ENCODE measurements at places on chromosomes 1 and 21. TPM values are rescaled to one million over a fixed set of nuclear protein-coding genes. Genes with fewer than 3 reads are reported as not detected.

Gene SH2D5
- 2.1 TPM for total RNA-seq

Gene INAVA
- not detected for total RNA-seq

Gene SDF4
- 112 TPM for total RNA-seq

Gene SLC1A7
- not detected for total RNA-seq

Gene HUNK
- total RNA-seq, result 1.8 TPM

Gene IL12RB2
- not detected for total RNA-seq

Gene FOXD2
- 0.24 TPM for total RNA-seq

Gene CTH
- 6.4 TPM for total RNA-seq

Gene CDA
- 1.5 TPM for total RNA-seq

Gene CEP170
- total RNA-seq, result 103 TPM

Gene FCER1G
- 0.97 TPM for total RNA-seq

Gene CBS
- total RNA-seq, result 119 TPM

Gene KLF17
- not detected for total RNA-seq

Gene DIRAS3
- 2.2 TPM for total RNA-seq

Gene OR2T11
- not detected for total RNA-seq

Gene OXCT2
- 1.8 TPM for total RNA-seq

Gene VHLL
- total RNA-seq, result not detected

Gene CFHR4
- not detected for total RNA-seq

Gene MARK1
- 3.5 TPM for total RNA-seq

Gene LEFTY2
- total RNA-seq, result not detected

Gene CASQ2
- total RNA-seq, result not detected

Gene LMX1A
- not detected for total RNA-seq

Gene TMEM61
- not detected for total RNA-seq

Gene GJA5
- 9.4 TPM for total RNA-seq

Gene RGS8
- 0.16 TPM for total RNA-seq

Gene LINGO4
- not detected for total RNA-seq

Gene ZNF648
- not detected for total RNA-seq

Gene PHTF1
- 40.1 TPM for total RNA-seq

Gene SLX9
- total RNA-seq, result 14.8 TPM

Gene HFM1
- total RNA-seq, result 0.49 TPM

Gene PTCH2
- 0.32 TPM for total RNA-seq

Gene LACTBL1
- total RNA-seq, result not detected

Gene HP1BP3
- 209 TPM for total RNA-seq

Gene RAB29
- total RNA-seq, result 37.2 TPM

Gene NAV1
- total RNA-seq, result 78.9 TPM

Gene MX2
- 7.9 TPM for total RNA-seq

Gene TEDDM1
- total RNA-seq, result not detected

Gene SLC5A3
- 163 TPM for total RNA-seq

Gene TNNI3K
- total RNA-seq, result not detected

Gene LRRC38
- total RNA-seq, result under 0.01 TPM

Gene TDRKH
- 1.9 TPM for total RNA-seq

Gene CAPN8
- total RNA-seq, result not detected

Gene TCP10L
- under 0.01 TPM for total RNA-seq

Gene AMPD1
- total RNA-seq, result not detected

Gene ST6GALNAC3
- total RNA-seq, result 1.9 TPM

Gene ASCL5
- total RNA-seq, result not detected

Gene LCE1F
- not detected for total RNA-seq

Gene KCNAB2
- 17.7 TPM for total RNA-seq

Gene MARCKSL1
- 4.5 TPM for total RNA-seq

Gene LCE1B
- not detected for total RNA-seq

Gene OR14K1
- 0.49 TPM for total RNA-seq

Gene RGS13
- total RNA-seq, result not detected

Gene OR2AK2
- not detected for total RNA-seq

Gene IFI44
- total RNA-seq, result 24.5 TPM

All from hair follicle dermal papilla cell (primary cell).